ENCODE measurements at places on chromosomes 7 and 10.

DNA sequence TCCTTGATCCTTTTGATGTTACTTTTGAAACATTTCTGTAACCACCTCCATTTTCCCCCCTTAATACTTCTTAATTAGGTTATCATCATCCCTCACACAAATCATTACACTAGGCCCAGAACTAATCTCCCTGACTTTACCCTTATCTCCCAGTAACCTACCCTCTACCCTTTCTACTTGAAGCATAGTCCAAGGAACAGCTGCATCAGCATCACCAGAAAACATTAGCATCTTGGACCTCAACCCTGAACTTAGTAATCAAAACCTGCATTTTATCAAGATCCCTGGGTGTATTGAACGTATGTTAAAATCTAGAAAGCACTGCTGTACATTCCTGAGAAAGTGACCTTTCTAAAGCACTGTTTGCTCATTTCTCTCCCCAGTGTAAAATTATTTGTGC is 38.8 kb downstream of the MGAM2 start:
- DNase-seq, result no peak

- no peak for DNase-seq
These were observed 5.2 kb downstream of the ARL4A start for GRCh38 chr7:12692479-12693259.

GRCh38 chr10:72598769-72599701 is 26.8 kb downstream of the MICU1 start:
- DNase-seq, result no peak

GRCh38 chr10:13678101-13678843 is 91.5 kb downstream of the PRPF18 start:
- no peak for DNase-seq

GRCh38 chr10:70093335-70093944 is 39.2 kb downstream of the AIFM2 start:
- DNase-seq, result no peak

- peak; percentile 53 for DNase-seq
These were observed 58.4 kb upstream of the MYO3A start for GRCh38 chr10:25875556-25876165.

DNA sequence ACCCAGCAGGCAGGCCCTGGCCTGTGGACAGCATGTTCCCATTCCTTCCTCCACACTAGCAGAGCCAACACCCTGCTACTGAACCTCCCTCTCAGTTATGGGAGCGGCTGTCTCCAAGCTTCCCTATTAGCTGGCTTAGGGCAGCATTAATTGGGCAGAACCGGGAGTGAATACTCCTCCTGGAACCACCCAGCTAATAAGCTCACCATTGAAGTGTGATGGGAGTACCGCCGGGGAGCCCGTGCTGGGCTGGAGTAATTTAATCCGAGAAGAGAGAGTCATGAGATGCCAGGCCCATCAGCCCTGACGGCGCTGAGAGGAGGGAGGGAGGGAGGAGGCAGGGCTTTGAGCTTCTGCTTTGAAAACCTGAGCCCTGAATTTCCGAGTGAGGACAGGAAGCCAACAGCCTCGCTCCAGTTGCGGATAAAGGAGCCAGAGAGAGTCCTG is 31.8 kb upstream of the ELFN1 start:
- DNase-seq, result no peak

DNA sequence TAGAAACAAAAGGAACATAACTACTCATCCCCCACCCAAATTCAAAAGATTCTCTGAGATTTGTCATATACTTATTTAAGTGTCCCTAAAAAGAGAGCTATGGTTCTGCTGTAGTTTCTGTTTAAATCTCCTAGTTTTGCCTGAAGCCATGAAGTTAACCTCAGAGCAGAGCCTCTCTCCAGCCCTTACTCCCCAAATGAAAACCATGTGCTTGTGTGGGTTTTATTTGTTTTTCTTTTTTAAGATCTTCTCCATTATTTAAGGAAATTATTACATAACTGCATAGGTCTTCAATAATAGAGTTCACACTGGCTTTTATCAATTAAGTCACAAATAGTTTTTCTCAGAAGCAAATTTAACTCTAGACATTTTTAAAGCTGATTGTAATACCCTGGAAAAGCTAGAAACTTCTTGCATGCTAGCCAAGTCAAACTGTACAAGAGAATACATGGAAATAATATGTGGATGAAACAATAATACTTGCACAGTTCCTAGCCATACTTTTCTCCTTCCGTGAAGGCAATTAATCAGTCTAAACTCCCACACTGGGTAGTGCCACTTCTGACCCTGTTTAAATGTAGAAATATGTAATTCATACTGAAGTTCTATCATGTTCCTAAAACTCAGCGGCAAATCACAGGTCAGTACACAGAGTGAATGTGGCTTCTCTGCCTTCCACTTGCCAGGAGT is 579.7 kb downstream of the SUGCT start:
- no peak for DNase-seq

DNA sequence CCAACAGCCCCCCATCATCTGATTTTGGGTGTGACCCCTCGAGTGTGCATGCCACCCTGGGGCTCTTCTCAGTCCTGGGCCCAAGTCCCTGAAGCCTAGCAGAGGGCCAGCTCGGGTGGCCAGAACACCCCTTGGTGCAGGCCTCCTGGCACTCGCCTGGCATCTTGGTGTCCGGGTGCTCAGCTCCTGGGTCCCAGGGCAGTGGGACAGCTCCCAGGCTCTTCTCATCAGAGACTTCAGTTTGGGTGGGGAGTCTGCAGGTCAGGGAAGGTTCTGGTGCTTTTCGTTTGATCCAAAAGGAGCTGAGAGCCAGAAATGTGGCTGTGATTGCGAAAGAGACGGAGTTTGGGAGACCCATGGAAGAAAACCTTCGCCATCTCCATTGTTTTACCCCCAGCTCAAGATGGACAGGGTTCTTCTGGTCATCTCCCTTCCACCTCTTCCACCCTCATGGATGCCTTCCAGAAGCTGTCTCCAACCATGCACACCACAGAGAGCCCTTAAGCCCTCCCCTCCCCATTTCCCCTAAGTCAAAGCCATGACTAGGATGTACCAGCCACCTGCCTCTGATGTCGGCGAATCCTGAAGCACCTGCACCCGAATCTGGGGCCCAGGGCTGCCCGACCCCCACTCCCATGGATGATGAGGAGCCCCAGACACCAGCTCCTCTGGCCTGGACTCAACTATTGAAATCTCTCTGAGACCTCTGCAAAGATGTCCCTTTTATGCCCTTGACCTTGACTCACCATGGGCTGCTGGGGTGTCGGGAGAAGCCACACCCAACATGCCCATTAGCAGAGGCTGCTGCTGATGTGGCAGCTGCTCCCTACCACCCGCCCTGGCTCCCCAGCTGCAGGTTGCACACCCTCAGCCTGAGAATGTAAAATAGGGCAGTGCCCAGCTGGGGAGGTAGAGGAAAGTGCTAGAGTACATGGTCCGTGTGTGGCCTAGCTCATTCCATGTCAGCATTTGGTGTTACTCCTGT is 55.3 kb downstream of the ADCYAP1R1 start:
- peak; percentile 7 for DNase-seq

GRCh38 chr10:16847644-16848043 is 30.4 kb upstream of the RSU1 start:
- DNase-seq, result no peak

DNA sequence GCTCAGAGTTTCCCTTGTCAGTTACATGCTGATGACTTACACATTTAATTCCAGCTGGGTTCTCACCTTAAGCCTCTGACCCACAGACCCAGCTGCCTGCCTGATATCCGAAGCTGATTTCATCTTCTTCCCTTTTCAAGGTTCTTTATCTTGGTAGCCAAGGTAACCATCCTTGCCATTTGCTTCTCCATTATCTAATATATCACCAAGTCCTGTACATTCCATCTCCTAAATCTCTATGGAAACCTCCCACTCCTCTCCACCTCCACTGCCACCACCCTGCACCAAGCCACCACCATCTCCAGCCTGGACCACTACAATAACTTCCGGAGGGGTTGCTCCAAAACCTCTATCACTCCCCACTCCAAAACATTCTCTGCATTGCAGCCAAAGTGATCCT is 19.9 kb downstream of the SCRN1 start:
- DNase-seq, result no peak

DNA sequence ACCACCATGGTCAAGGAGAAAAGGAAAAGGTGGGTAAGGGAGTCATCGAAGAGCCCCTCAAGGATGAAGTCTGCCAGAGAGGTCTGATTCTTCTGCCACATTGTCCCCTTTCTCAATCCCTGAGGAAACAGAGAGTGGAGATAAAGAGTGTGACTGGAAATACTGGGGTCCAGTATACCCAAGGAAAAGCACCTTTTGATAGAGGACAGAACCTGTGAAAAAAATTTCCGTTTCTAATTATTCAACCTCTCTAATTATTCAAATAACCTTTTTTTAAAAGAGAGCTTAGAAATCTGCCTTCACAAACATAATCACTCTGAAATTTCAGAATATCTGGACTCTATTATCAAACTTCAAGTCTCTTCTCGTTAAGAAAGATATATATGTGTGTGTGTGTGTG is at the start of gene OR2AE1:
Gene OR2AE1, minus strand, starts transcription at position 101 of the 400 bp plus-strand sequence. Its CDS starts 0 bp downstream, at position 101.
- DNase-seq, result no peak

DNA sequence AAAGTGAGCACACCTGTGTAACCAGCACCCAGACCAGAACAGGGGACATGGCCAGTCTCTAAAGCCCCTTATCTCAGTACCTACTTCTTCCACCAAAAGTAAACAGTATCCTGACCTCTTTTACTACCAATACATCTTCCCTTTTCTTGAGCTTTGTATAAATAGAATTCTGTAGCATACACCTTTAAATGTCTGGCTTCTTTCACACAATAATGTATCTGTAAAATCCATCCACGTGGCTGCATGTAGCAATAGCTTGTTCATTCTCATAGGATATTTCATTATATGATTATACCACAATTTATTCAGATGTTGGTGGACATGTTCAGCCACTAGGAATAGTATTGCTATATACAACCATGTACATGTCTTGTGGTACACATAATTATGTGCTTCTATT is 40.6 kb downstream of the BTBD16 start:
- no peak for DNase-seq

- no peak for DNase-seq
These were observed 15.8 kb downstream of the ZNF25 start for GRCh38 chr10:37960591-37961137.

DNA sequence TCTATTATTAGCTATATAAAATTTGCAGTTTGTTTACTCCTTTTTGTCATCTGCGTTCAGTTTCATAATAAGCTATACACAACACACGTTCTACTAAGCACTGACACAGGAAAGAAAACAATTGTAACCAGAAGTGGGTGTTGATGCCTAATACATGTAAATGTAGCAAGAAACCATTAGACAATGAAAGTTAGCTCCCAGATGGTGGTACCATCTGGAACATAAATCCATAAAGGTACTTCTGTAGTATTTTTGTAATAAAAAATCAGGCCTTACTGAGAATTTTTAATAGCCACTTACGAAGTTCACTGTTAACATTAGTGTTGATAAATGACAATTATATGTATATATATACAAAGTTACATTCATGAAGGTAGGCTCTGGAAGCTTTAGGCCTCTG is 194.7 kb downstream of the KCND2 start:
- no peak for DNase-seq

- no peak for DNase-seq
These were observed 46.2 kb downstream of the RBM17 start for GRCh38 chr10:6135039-6135438.

- no peak for DNase-seq
These were observed 874.1 kb downstream of the GRM8 start for GRCh38 chr7:126378642-126379041.

DNA sequence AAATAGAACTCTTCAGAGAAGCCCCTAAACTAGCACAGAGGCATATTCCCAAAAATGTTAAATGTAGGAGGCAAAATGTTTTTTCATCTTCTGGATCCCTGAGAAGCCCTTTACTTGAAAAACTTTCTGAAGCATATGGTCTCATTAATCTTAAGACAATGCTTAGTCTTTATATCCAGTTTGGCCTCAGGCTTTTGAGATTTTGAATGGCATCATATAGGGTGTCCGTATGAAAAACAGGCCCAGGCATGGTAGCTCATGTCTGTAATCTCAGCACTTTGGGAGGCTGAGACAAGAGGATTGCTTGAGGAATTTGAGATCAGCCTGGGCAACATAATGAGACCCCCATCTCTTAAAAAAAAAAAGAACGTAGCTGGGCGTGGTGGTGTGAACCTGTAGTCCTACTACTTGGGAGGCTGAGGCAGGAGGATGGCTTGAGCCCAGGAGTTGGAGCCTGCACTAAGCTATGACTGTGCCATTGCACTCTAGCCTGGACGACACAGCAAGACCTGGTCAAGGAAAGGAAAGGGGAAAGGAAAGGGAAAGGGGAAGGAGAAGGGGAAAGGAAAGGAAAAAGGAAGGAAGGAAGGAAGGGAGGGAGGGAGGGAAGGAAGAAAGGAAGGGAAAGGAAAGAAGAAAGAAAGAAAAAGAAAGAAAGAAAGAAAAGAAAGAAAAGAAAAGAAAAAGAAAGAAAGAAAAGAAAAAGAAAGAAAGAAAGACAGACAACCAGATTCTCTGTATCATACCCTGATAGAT is 119.4 kb downstream of the CDK6 start:
- no peak for DNase-seq

DNA sequence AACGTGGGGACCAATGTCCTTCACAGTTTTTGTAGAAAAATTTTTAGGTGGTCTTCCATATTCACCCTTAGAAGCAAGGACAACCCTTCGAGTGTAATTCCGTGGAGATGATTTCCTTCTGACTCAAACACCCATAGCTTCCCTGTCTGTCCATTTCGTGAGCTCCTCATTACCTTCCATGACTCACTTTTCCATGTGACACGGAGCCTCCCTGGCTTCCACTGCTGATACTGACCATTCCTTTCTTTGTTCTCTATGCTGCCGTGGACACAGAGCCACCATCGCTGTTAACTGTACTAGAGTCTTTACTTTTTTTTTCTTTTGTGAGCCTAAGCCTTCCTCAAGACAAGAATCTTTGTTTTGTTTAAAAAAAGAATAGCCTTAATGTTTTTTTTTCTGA is 12.5 kb upstream of the ARMS2 start:
- no peak for DNase-seq

- DNase-seq, result no peak
These were observed 25.2 kb downstream of the SEC23IP start for GRCh38 chr10:119917777-119918176.

DNA sequence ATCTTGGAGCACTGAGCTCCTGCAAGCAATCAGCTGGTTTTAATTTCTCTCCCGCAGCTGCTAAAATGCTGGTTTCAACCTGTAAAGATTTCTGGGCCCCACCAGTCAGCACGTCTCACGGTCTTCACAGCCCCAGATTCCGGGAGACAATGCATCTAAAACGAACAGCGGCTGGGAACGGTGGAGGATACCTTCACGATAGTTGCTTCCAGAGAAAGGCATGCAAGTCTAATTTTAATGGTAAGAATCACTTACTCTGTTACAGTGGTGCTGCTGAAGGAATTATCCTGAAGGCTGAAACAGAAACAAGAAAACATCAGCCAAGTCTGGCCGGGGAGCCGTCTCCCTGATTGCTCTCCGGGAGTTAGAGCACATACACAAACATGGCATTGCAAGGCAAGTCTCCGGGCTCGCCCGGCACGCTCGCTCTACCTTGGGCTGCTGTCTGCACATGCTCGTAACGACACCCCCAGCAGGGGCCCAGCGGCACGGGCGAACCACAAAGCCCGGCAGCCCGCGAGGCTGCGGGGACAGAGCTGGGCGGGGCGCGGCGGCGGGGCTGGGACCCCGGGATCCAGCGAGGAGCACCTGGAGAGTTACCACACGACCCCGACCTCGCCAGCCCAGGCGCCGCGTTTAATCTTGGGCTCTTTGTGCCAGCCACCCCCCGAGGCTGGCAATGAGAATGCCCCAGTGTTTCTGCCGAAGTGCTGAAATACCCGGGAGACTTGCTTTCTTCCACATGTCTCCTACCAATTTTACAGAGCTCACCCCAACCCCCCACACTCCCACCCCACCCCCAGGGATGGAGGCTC is at the start of gene FAM13C:
Gene FAM13C, minus strand, starts transcription at position 406 of the 815 bp plus-strand sequence. Its CDS starts 89 bp downstream, at position 317.
- peak; percentile 68 for DNase-seq

GRCh38 chr7:21368317-21368716 is 59.6 kb upstream of the SP4 start:
- DNase-seq, result no peak

All from breast epithelium (tissue), 4 donors.